IPS DF 19.7 (cell line): ENCODE measurements at places on chromosomes 3 and 15.

DNA sequence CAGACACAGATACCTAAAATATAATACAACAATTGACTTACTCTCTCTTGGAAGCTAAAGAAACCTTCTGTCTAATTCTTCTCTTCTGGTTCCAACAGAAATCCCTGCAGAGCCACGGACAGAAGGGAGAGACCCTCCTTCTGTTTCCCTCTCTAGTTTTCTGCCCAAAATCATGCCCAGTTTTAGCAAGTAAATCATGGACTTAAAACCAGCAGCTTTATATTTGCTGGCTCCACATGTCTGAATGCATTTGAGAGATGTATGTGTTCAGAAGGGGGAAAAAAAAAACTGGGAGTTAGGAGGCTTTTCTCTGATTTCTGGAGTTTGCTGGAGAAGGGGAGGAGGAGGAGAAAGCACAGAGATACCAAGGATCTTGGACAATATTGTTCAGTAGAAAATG lies 147.1 kb downstream of the LSAMP start:
- no peak for DNase-seq

DNA sequence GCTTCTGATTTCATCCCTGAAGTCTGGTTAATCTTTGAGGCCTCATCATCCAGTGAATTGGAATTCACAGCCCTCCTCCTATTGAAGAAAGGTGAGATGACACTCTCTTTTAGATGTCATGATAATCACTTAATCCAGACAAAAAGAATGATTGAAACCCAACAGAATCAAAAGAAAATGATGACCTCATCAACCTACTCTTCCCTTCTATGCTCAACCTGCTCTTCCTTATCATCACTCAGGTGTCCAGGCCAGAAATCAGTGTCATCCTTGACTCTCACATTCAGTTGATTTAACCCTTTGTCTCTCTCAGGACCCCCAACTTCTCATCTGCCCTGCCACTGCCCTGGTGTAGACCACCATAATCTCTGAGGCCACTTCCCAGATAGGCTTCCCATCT lies 11.8 kb downstream of the PLA2G4E start:
- no peak for DNase-seq

GRCh38 chr3:57864853-57865252 lies 108.7 kb downstream of the SLMAP start:
- no peak for DNase-seq

- no peak for DNase-seq
These were observed 176.5 kb upstream of the DPH6 start for GRCh38 chr15:35722501-35722900.

DNA sequence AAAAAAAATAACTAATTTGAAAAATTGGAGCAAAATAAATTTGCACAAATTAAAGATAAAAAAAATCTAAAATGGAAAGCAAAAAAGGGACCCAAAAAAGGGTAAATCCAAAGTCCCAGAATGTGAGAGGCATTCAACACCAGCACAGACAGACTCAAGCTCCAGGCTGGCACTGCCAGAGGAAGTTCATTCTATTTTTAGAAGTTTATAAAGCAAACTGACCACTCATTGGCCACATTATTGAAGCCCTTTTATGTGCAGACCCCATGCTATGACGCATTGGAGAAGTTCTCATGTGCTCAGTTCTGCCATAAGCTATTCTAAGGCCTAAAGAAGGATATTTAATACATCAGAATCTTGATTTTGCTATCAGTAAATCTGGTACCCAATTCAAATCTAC lies 17.6 kb upstream of the BOC start:
- DNase-seq: no peak

DNA sequence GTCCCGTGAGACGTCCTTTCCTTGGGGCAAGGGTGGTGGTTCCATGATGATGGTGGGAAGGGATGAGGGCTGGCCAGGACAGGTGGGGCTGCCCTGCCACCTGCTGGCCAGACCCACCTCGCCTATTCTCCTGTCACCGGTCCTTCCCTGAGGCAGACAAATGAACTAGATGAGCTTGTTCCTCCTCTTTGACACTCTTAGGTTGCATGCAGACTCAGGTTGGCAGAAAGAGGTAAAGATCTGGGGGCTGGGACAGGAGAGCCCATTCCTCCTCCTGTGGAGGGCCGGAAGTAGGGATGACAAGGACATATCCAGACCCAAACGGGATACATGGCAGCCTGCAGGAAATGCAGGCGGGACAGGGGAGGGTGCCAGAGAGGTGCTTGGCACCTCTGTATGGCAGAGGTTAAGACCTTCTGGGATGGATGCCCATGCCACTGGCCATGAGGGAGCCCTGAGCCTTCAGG lies 38.6 kb downstream of the ACSBG1 start:
- DNase-seq: no peak
